ENCODE measurements at places on chromosomes 3 and 15.

GRCh38 chr3:11717768-11718636 lies 74.3 kb upstream of the VGLL4 start:
- DNase-seq = no peak

GRCh38 chr3:47892286-47893040 lies 89.5 kb downstream of the DHX30 start:
- DNase-seq = peak; percentile 27

DNA sequence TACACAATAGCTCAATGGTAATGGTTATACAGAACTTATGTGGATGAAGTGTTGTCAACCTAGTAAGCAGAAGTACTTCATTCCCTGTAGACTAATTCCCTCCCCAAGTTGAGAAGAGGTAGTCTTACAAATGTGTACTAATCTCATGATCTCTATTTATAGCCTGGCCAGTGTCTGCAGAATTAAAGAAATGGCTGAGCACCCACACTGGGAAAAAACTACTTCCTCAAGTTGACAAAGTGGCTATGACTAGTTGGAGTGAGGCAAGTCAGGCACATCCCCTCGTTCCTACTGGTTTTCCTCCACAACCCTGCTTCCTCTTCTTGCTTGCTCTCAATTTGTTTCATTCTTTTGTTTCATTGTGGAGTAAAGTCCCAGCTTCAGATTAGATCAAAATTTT lies 566.7 kb upstream of the ZNF717 start:
- no peak for DNase-seq

GRCh38 chr15:40063563-40064011 lies 24.6 kb upstream of the SRP14 start:
- DNase-seq = no peak

DNA sequence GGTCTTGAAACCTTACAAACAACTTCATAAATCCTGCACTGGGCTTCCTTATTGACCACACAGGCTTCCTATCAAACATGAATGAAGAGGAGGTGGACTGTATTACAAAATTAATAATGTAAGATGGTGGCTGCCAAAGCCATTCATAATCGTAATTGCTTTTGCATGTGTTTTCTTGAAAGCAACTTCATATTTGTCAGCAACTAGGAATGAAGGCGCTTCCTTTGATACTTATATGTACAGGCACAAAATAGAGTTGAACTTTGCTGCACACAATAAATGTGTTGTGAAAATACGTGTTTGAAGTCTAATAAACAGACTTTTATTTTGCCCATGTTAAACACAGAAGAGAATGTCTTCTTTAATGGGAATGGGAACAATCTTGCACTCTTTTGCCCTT lies 72.1 kb upstream of the OXTR start:
- no peak for DNase-seq

- DNase-seq = no peak
These were observed 51.4 kb upstream of the CTSH start for GRCh38 chr15:78995921-78996893.

GRCh38 chr3:24220859-24221657 lies 273.6 kb downstream of the THRB start:
- DNase-seq = no peak

DNA sequence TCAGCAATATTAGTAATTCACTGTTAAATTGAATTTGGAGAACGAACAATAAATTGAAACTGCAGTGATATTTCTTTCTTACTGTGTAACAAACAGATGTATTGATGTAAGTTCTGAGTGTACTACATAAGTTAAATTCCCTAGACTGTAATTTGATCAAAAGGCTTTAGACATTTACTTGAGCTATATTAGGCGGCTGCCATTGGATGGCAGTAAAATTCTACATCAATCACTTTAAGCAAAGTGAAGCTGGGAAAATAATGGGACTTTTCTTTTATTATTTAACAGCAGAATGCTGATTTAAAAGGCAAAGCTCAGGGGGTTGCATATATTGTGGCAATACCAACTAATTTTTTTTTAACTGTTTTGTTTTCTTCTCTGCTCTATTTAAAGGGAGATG lies 212.6 kb upstream of the PLSCR5 start:
- peak; percentile 46 for DNase-seq

DNA sequence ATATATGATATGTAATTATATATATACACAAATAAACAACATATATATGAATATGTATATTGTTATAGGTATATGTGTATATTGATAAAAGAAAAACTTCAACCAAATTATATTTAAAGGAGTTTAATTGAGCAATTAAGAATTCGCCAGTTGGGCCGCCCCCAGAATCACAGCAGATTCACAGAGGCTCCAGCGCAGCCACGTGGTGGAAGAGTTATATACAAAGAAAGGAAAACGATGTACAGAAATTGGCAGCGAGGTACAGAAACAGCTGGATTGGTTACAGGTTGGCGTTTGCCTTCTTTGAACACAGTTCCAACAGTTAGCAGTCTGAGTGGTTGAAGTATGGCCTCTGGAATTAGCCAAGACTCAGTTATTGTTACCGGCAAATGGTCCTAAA lies 137.3 kb upstream of the SLC24A5 start:
- no peak for DNase-seq

DNA sequence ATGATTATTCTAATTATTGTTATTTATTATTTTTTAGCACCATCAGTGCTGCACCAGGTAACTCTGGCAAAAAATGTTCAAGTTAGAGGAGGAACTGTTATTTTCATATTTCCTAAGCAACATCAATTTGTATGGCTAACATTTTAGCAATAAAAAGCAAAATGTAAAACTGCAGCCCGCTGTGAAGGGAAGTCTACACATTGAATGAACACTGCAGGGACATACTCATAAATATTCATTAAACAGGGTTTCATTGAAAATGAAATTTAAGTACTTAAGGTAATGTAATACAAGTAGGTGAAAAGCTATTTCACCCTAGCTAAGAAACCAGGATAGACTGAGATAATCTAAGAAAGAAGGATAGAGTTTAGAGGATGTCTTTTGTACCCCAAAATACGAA lies 532.7 kb downstream of the NLGN1 start:
- no peak for DNase-seq

DNA sequence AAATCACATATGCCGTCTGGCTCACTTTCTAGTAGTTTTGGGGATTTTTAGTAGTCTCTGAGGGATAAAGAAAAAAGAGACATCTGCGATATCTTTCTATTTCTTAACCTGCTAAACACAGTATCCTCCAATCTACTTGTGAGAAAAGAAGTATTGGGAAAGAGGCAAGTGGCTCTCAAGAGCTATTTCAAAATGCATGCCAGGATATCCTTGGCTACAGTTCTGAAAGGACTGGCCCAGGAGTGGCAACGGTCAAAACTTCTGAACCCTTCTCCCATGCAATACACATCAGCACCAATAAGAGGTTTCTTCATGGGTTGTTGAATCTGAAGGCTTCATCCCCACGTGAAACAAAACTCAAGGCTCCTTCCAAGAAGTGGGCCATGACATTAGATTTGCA lies 204.0 kb upstream of the WNT5A start:
- no peak for DNase-seq

- no peak for DNase-seq
These were observed 338.7 kb downstream of the CLSTN2 start for GRCh38 chr3:140273542-140274195.

DNA sequence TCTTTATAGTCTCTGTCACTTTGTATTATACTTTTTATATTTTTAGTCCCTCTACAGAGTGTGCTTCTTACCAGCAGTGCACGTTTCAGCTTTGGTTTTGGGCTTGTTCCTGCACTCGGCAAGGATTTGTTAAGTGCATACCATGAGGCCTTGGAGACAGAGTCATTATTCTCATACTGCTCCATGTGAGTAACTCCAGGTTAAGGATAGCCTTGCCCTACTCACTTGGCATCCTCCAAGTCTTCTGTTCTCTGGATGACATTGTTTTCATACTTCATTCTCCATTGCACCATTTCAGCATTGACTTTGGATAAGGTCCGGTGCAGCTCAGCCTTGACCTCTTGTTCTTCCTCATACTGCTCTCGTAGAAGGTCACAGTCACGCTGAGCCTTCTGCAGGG lies 96.4 kb downstream of the MYH15 start:
- DNase-seq = no peak

DNA sequence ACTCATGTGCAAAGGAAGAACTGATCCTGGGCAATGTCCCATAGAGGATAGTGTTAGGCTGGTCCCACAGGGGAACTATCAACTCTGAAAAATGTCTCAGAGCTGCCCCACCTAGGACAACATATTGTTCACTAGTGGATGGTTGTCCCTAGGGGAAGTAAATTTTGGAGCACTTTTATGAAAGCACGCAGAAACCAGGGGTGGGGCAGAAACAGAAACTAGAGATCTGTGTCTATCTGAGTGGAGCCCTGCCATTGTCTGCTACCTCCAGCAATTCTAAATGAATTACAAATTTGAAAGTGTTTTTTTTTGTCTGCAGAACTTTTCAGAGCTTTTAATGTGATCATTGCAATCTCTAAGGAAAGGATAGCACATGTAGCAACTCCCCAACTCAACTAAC lies 357.1 kb upstream of the PROK2 start:
- DNase-seq = no peak

DNA sequence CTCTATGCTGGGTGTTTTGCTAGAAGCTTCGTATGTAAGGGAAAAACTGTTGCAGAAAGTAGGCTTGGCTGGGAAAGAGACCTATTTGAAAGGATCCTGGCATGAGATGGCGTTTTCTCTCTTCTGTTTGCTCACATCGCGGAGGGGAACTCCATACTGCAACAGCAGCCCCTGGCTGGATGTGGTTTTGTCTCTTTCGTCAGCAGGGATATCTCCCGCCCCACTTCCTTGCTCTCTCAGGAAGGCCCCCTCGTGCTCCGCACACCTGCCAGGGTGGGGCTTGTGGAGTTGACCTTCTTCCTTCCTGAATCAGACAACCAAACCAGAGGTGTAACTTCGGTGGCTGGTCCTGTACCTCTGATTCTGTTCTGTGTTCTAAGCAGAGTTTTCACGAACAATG lies 26.4 kb upstream of the MYZAP start:
- no peak for DNase-seq

DNA sequence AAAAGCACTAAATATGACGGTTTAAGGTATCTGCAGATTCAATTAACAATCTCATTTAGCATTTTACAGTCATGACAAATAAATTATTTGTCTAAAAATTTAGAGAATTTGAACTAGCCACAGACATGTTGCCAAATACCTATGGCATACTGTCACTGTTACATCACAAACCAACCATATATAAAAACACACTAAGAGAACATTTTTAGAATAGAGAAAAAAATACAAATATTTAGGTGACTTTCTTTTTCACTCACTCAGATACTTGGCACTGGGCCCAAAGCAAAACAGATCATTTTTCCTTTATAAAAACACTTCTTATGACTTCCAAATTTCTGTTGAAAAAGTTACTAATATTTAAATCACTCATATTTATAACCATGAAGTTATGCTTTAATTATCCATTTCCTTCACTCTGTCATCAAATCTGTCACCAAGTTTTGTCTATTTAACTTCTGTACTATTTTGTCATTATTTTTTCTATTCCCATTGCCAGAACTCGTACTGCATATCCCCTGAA lies 644.7 kb downstream of the OTOL1 start:
- no peak for DNase-seq

DNA sequence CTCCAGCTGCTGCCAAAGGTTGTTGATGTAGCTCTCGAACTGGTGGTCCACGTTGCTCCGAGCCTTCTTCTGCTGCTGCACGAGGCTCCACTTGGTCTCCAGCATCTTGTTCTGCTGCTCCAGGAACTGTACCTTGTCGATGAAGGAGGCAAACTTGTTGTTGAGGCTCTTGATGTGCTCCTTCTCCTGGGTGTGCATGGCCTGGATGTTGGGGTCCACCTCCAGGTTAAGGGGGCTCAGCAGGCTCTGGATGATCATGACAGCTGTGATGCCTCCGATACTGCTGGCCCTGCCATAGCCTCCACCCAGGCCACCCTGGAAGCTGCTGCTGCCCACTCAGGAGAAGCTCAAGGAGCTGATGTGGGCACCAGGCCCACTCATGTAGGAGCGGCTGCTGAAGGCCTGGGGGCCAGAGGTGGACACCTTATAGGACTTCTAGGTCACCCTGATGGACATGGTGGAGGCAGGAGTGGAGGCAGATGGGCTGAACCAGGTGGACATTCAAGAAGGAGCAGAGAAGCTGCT lies 14.9 kb upstream of the PSTPIP1 start:
- no peak for DNase-seq

DNA sequence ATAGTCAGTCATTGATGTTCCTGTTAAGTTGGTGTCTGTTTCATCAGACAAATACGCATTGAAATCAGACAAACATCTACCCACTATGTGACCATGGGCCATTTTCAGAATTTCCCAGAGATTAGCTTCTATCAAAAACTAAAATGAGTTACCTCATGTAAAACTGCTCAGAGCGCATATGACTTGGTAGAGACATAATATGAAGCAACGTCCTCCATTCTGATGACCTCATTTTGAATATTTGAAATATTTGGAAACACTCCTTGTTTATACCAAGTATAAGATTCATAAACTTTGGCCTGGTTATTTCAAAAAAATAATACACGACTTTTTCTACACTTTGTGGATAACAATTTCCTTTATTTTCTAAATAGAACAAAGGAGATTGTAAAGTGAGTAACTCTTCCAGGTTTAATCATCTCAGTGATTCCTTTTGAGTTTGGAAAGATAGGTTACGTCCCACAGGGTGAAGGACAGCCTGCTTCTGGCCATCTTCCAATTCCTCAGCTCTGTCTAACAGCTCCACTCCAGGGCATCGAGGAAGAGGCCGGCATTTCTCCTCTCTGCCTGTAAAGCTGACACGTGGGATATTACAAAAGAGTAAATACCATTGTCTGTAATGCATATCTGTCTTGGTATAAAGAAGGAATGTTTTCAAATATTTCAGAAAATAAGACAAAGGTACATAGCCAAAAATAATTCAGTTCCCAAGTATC lies 122.6 kb downstream of the CADM2 start:
- DNase-seq = no peak

- no peak for DNase-seq
These were observed 69.5 kb upstream of the MEF2A start for GRCh38 chr15:99496302-99496629.

- no peak for DNase-seq
These were observed 1433.9 kb upstream of the CADM2 start for GRCh38 chr3:83524901-83525300.

DNA sequence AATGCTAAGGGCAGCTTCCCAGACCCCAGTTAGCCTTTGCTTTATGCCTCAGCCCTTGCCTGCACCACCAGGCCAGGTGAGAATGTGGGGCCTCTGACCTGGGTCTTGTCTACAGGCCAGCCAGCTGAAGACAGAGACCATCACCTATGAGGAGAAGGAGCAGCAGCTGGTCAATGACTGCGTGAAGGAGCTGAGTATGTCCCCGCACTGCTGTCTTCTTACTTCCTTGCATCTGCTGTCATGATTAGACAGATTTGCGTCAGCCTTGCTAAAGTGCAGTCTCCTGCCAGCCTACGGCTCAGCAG lies 74.6 kb downstream of the CCK start:
- no peak for DNase-seq

- no peak for DNase-seq
These were observed 1.9 kb upstream of the MEX3B start for GRCh38 chr15:82047453-82048400.

- DNase-seq = no peak
These were observed 38.4 kb downstream of the TOPAZ1 start for GRCh38 chr3:44280077-44280476.

Measured in cerebellar nuclear complex (tissue), 1 donor.